Smooth muscle cell of bladder (primary cell): ENCODE measurements at places on chromosomes 12 and 14. TPM values are rescaled to one million over a fixed set of nuclear protein-coding genes. Genes with fewer than 3 reads are reported as not detected.

Gene DCN
- total RNA-seq = 1,181 and 1,320 TPM in 2 replicates

Gene DRAM1
- 55.6 and 117 TPM in 2 replicates for total RNA-seq

Gene SMCO2
- 0.14 TPM in 1 of 2 replicates, not detected in the other for total RNA-seq

Gene PPP1R36
- total RNA-seq = 0.85 and 1.1 TPM in 2 replicates

Gene INSM2
- total RNA-seq = not detected in 2 replicates

Gene RAB35
- 23.5 and 28.8 TPM in 2 replicates for total RNA-seq

Gene HCFC2
- 22.5 and 24.0 TPM in 2 replicates for total RNA-seq

Gene P2RX7
- 0.65 and 1.7 TPM in 2 replicates for total RNA-seq

Gene MYO1H
- 0.14 TPM in 1 of 2 replicates, not detected in the other for total RNA-seq

Gene OTUB2
- 0.85 and 0.92 TPM in 2 replicates for total RNA-seq

Gene PMCH
- total RNA-seq = not detected in 2 replicates

Gene KRT3
- total RNA-seq = not detected in 2 replicates

Gene TGM1
- total RNA-seq = 0.71 and 1.6 TPM in 2 replicates

Gene PSMA6
- 205 and 262 TPM in 2 replicates for total RNA-seq

Gene RIMBP2
- total RNA-seq = under 0.01 and 0.18 TPM in 2 replicates

Gene SERPINA3
- 8.0 and 10.5 TPM in 2 replicates for total RNA-seq

Gene ITGA7
- total RNA-seq = 1.8 and 2.7 TPM in 2 replicates

Gene E2F7
- total RNA-seq = 2.6 and 3.9 TPM in 2 replicates

Gene KRR1
- 23.2 and 31.5 TPM in 2 replicates for total RNA-seq

Gene HSPA2
- 19.9 and 24.7 TPM in 2 replicates for total RNA-seq

Gene TSPAN11
- 0.18 and 1.1 TPM in 2 replicates for total RNA-seq

Gene CPNE6
- not detected in 2 replicates for total RNA-seq

Gene TOMM20L
- total RNA-seq = not detected in 2 replicates
